T-helper 17 cell (primary cell): ENCODE measurements at places on chromosomes 7 and 10.

- no peak for DNase-seq
These were observed 27.9 kb downstream of the ZC3HAV1 start for GRCh38 chr7:139081584-139081983.

GRCh38 chr10:7239312-7239985 lies 171.4 kb downstream of the SFMBT2 start:
- DNase-seq = no peak

DNA sequence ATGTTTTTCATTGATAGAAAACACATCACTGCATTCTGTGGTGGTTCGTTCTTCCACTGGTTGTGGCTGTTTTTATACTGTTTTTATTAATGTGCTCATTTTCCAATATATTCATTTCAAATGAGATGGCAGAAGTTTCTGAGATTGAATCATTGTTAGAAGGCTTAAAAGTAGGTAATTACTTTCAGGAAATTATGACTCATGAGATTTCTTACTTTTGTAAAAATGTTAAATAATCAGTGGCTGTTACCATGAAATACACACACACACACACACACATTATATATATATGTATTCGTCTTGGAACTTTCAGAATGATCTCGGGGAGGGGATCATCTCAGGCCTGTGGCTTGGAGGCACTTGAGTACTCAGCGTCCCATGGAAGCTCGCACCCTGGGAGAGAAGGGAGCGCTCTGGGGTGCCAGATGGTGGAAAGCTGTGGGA lies 66.1 kb downstream of the ZMYND11 start:
- DNase-seq = no peak

- DNase-seq = no peak
These were observed 153.2 kb upstream of the FZD8 start for GRCh38 chr10:35795131-35795824.

GRCh38 chr10:62709200-62709599 lies 95.3 kb upstream of the ADO start:
- no peak for DNase-seq

DNA sequence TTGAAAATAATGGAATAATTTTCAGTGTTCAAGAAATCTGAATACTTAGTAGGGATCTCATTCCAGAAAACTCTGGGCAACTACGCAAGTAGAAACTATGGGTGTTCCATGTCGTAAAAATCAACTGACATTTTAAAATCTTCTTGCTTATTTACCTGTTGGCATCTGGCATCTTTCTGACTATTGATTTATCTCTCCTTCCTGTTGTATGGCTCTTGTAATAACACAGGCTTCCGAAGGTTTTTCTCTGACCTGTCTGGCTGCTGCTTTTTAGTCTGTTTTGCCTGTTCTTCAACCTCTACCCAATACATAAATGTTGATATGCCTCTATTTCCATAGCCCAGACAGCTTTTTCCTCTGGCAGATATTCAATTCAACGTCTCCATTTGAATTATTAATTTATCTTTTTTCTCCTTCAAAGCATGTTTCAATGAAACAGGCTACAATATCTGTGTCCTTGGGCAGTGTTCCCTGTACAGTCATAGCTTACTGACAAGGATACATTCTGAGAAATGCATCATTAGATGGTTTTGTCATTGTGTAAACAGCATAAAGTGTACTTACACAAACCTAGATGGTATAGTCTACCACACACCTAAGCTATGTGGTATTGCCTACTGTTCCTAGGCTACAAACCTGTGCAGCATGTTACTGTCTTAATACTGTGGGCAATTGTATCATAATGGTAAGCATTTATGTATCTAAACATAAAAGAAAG lies 105.9 kb upstream of the ETV1 start:
- no peak for DNase-seq

DNA sequence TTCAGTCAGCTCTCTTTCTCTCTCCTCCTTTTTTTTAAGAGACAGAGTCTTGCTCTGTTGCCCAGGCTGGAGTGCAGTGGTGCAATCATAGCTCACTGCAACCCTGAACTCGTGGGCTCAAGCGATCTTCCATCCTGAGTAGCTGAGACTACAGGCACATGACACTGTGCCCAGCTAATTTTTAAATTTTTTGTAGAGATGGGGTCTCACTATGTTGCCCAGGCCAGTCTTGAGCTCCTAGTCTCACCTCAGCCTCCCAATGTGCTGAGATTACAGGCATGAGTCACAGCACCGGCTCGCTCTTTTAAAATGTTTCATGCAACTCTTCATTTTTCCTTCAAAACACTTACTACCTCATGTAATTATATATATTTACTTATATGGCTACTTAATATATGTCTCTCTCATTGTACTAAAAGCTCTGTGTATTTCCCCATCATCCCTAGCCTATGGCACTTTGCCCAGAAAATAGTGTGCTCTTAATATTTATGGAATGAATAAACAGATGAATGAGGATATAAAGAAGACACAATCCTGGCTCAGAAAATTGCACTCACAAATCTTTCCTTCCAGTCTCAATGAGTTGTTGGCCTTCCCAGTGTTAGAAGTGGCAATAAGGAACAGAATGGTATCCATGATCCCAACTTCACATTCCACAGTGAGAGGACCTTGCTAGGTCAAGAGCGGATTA lies 33.9 kb downstream of the EBLN1 start:
- DNase-seq = no peak

DNA sequence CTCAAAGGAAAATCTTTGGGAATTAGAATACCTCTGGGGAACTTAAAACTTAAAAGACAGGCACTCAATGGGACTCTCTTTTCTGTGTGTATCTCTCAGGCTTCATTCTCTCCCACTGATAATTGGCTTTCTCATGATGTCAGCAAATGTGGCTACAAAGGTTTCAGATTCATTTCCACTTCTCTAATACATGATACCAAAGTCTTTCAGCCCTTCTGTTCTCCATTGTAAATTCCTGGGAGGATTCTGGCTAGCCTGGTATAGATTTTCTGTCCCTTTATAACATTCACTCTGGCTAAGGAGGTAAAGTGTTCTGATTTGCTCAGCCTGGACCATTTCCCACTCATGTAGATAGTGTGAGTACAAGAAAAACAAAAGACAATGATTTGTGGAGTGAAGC lies 606.2 kb downstream of the PCDH15 start:
- DNase-seq = no peak

DNA sequence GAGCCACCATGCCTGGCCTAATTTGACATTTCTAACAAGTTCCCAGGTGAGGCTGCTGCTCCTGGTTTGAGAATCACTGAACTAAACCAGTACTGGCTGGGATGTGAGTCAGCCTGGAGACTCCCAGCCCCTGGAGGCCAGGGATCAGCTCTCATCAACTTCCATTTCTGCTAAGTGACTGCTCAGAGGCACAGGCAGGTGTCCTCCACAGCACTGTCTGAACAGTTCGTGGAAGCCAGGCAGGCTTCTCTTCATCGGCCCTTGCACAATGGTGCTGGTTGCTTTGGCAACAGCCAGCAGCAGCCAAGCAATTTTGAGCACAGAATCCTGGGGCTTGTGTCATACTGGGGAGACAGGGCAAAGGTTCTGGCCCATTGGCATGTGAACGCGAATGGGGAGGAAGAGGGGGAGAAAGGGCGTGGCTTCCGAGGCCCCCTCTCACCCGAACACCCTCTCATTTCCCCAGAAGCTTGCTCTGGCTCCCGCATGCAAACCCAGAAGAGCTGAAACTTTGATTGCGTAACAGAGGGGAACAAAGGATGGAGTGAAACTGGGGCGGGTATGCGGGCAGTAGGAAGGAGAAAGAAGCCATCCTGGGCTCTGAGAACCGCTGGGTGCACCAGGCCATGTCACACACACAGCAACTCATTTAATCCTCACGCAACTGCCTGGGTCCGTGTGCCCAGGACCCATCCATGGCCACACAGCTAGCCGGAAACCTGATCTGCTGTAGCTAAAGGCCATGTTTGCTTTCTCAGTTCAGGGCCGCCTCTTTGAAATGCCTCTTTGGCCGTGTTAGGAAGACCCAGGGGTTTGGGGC lies 9.0 kb upstream of the POR start:
- no peak for DNase-seq

- no peak for DNase-seq
These were observed 5.4 kb upstream of the GRM8 start for GRCh38 chr7:127258111-127258510.

DNA sequence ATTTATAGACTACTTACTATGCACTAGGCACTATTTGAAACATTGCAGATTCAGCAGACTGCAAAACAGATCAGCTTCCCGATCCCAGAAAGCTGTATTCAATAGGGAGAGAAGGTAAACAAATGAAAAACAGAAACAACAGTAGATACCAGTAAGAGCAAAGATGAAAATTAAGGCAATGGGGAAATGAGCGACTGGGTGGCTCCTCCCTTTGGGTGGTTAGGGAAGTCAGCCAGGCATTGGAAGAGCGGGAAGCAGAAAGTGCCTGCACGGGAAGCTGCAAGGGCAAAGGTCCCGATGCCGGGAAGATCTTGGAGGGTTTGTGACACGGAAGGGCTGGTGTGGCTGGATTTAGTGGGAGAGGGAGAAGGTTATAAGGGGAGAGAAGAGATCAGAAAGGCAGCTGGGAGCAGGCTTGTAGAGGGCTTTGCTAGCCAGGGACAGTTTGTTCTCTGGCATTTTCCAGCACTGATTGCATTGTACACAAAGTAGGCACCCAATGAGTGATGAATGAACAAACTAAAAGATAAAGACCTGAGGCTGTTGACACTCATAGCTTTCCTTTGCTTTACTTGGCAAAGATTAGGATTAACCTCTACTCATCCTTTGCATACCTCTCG lies 67.8 kb downstream of the NAMPT start:
- no peak for DNase-seq

DNA sequence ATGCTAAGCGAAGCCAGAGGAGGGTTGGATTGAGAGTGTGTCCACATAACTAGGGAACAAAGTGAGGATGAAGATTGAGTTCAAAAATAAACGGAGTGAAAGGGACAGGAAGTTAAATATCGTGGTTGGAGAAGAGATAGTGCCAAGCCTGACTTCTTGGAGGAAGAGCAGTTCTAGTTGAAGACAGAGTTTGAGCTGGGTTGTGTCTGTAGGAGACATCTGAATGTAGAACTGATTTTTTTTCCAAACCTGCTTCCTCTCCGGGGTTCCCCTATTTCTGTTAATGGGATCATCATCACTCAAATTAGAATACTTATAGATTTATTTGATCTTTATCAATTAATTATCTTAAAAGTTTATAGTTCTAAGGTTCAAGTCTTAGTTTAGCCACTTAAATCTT lies 35.6 kb downstream of the SP4 start:
- DNase-seq = no peak

- peak; percentile 26 for DNase-seq
These were observed at the start of gene C10orf67 for GRCh38 chr10:23344241-23344841. Gene C10orf67 (minus strand): TSS chr10:23344797. CDS start chr10:23344774, 23 bp downstream.

GRCh38 chr10:4775808-4776207 lies 50.2 kb upstream of the AKR1E2 start:
- DNase-seq = no peak

GRCh38 chr7:117874191-117874700 lies 1.0 kb upstream of the CTTNBP2 start:
- DNase-seq = no peak

DNA sequence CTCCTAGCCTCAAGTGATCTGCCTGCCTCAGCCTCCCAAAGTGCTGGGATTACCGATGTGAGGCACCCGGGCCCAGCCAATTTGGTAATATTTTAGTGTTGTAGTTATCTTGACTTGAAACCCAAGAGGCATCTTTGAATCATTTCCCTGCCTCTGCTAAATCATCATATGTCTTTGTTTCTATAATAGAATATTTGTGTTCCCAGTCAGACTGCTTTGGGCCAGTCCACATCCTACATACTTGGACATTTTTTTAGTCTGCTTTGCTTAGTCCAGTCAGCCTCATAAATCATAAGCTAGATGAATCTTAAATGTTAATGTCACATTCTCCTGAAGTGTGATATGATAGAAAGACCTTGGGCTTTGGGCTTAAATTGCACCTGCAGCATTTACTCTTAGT lies 5.9 kb downstream of the STAM start:
- DNase-seq = no peak

- no peak for DNase-seq
These were observed 25.9 kb downstream of the ASB13 start for GRCh38 chr10:5640501-5640900.

GRCh38 chr7:151704299-151704959 lies 172.5 kb downstream of the PRKAG2 start:
- DNase-seq = no peak

- no peak for DNase-seq
These were observed 212.8 kb downstream of the GRID1 start for GRCh38 chr10:86153751-86154150.

GRCh38 chr10:11223081-11223480 lies 205.4 kb downstream of the CELF2 start:
- no peak for DNase-seq

DNA sequence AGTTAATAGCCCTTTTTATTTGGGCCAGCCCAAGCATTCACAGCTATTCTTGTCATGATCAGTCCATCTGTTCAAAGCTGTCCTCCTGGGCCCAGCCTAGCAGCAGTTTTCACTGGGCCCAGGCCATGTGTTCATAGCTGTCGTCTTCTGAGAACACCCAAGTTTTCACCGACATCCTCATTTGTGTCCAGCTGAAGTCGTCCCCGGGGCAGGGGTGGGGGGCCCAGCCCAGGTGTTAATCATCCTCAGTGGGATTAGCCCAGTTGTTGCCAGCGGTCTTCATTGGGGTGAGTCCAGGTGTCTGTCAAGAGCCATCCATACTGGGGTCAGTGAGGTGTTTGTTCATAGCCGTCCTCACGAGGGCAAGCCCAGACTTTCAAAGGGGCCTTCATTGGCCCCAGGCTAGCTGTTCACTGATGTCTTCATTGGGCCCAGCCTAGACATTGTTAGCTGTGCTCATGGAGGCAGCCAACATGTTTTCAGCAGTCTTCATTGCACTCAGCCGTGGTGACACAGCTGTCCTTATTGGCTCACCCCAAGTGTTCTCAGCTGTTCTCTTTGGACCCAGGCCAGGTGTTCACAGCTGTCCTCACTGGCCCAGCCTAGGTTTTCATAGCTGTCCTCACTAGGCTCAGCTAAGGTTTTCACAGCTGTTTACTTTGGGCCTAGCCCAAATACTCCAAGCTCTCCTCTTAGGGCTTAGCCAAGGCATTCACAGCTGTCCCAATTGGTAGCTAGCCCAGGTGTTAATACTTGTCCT lies 10.0 kb downstream of the FRG2B start:
- DNase-seq = no peak

DNA sequence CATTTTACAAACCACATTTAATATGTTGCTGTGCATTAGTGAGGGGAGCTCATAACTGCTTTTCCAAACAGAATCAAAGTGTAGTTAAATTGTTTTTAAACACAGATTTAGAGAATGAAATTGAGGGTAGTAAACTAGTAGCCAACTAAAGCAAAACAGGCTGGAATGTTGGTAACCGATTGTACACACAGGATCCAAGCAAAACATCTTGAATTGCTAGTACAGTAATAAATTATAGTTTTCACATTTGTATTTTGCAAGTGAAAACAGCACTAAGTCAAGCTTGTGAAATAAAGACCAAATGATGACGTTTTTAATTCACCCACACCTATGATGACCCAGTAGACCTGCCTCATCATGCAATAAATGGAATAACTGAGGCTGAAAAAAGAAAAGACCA lies 198.3 kb downstream of the HDAC9 start:
- no peak for DNase-seq
